ENCODE measurements at places on chromosomes 7 and 10. TPM values are rescaled to one million over a fixed set of nuclear protein-coding genes. Genes with fewer than 3 reads are reported as not detected.

- H3K27ac ChIP-seq = no peak overlapping the region
- no peaks in the 10 kb centered on the region for H3K36me3 ChIP-seq
- H3K4me1 ChIP-seq = no peaks in the 10 kb centered on the region
- H3K4me3 ChIP-seq = no peak overlapping the region
- no peak for DNase-seq
- H3K27me3 ChIP-seq = no peaks in the 10 kb centered on the region
Measured at GRCh38 chr10:132729810-132730572, 56.0 kb downstream of the NKX6-2 start.

GRCh38 chr7:101978683-101979082 lies 161.3 kb downstream of the CUX1 start:
- H3K27me3 ChIP-seq = no peaks in the 10 kb centered on the region
- H3K36me3 ChIP-seq = no peaks in the 10 kb centered on the region
- no peak for DNase-seq
- no peak overlapping the region for H3K4me3 ChIP-seq

FGFR2 gene
- total RNA-seq = 5.7 TPM

GRCh38 chr7:50068026-50068425 lies 25.0 kb downstream of the ZPBP start:
- H3K27me3 ChIP-seq = no peaks in the 10 kb centered on the region
- no peaks in the 10 kb centered on the region for H3K36me3 ChIP-seq
- no peak overlapping the region for H3K27ac ChIP-seq
- no peak for DNase-seq

DNA sequence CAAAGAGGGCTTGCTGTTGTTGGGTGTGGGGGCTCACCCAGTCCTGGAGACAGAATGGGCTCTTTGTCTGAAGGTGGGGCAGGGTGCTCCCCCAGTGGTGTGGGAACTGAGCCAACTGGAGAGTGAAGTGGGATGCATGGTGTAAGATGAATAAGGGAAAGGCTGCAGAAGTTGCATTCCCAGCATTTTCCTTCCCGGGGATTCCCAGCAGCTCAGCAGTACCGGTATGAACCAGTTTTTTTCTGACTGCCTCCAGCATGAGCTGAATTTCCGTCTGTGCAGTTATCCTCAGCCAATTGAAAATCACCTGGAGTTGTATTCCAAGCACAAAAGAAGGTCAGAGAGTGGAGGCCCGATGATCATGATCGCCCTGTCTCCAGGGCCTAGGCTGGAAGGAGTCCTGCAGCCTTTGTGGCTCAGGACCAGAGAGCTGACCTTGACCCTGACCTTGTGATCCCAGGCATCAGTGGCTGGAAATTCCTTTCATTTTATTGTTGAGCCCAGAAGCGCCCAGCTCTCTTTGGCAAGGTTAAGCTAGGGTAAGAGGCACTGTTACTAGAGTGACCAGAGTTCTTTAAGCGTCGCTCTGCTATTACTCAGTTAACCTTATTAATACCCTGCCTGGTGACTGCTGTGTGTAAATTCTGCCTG lies 33.4 kb downstream of the OGDH start:
- peak overlapping the region; percentile 92 for H3K27ac ChIP-seq
- H3K4me3 ChIP-seq = peak overlapping the region; percentile 19
- H3K27me3 ChIP-seq = no peaks in the 10 kb centered on the region
- H3K36me3 ChIP-seq = no peaks in the 10 kb centered on the region
- no peak for DNase-seq

GRCh38 chr10:131568866-131569265 lies 257.3 kb upstream of the TCERG1L start:
- H3K4me3 ChIP-seq = no peak overlapping the region
- H3K27me3 ChIP-seq = peaks cover 10% of the 10 kb centered on the region
- no peaks in the 10 kb centered on the region for H3K4me1 ChIP-seq
- H3K36me3 ChIP-seq = no peaks in the 10 kb centered on the region
- no peak overlapping the region for H3K27ac ChIP-seq

PTPRN2 gene
- 1.1 TPM for total RNA-seq
